ENCODE measurements at places on chromosomes 5 and 9.
A peak's percentile ranks its signal among the peaks of the same experiment; 100 is the strongest.

DNA sequence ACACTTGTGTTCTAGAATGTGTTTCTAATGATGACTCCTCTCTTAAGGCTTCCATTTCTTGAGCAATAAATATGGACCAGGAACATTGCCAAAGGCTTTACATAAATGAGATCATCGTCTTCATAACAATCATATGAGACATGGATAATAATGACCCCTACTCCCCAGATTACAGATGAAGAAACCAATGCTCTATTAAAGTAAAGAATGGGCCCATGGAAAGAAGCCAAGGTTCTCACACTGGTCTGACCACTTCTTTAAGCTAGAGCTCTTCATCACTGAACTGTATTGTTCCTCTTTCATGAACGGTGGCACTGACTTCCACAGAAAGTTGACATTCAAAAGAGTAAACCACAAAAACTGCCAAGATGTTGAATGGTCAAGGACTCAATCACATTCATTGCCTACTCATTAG, 65.3 kb downstream of the MARCHF3 start:
- DNase-seq = no peak

GRCh38 chr5:150146862-150147601, 8.6 kb downstream of the PDGFRB start:
- no peak for DNase-seq

DNA sequence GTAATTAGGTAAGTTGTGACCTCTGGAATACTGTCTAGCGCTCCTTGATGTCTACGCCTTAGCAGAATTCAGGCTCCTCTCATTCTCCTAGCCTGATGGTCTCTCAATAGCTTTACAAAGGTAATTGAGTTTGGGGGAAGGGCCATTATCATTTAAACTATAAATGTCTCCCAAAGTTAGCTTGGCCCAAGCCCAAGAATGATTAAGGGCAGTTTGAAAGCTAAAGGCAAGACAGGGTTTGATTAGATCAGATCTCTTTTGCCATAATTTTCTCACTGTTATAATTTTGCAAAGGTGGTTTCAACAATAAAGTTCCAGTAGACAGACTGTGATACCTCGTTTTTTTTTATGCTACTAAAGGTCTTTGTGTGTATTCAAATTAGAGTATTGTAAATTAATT, 3.7 kb upstream of the SLC30A5 start:
- DNase-seq = no peak

- no peak for DNase-seq
Observed at GRCh38 chr5:154487541-154487940, 9.5 kb upstream of the HAND1 start.

DNA sequence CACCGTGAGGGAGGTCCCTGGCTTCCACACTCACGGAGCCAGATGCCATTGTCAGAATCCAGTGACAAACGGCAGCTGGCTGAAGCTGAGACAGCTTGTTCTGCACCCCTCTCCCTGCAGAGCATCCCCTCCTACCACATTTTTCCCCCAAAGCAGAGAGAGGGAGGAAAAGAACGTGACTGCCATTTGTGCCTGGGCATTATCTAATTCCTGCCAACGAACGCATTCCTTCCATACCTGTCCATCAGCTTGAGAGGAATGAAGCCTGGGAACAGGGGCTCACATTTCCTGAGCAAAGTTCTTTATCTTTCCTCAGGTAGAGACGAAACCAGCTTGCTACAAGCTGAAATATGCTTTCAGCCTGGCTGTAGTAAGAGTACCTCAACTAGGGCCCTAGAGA, 175.4 kb downstream of the SLIT3 start:
- no peak for DNase-seq

- DNase-seq = no peak
Observed at GRCh38 chr5:54997081-54997480, 11.7 kb upstream of the ESM1 start.

GRCh38 chr5:38396766-38397165, 138.4 kb downstream of the EGFLAM start:
- DNase-seq = no peak

DNA sequence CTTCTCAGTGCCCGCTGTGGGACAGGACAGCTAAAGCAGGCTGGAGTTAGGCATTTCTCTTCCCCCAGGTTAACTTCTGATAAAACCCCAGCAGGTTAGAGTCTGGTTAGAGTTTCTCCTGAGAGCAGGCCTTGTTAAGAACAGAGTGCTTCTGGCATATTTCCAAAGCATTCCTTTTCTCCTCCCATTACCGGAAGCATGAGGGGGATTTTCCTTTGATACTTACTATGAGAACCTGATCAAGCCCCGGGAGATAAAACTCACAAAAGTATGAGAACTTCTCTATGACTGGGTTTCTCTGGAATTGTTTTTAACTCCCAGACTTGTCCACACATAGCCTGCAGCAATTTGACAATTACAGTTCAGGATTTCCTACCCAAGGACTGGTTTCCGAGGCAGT, 77.4 kb upstream of the MAST4 start:
- DNase-seq = no peak

DNA sequence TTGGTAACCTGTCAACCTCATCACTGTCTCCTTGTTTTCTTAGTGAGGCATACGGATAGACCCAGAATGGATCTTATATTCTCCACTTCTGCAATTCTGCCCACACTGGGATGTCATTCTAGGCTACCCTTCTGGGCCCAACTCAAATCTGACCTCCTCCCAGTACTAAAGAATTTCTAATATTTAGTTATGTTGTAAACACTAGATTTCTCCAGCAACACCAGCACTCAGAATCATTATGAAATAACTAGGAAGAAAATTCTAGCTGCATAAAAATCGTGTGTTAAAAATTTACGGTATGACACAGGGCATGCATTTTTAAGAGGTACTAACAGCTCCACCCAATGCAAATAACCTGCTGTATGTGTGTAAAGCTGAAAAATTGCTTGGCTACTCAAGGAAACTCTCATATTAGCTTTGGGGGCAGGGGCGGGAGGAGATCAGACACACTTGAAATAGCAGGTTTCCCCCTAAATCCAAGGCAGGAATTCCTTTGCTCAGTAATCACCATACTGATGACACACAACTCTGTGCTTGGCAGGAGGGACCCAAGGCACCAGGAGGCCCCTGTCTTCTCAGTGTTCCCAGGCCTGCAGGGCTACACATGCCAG, 27.3 kb downstream of the MACROH2A1 start:
- DNase-seq = no peak

- DNase-seq = no peak
Observed at GRCh38 chr5:150164211-150164980, 2.2 kb upstream of the CDX1 start.

GRCh38 chr5:152503206-152503605, 98.1 kb upstream of the NMUR2 start:
- no peak for DNase-seq

DNA sequence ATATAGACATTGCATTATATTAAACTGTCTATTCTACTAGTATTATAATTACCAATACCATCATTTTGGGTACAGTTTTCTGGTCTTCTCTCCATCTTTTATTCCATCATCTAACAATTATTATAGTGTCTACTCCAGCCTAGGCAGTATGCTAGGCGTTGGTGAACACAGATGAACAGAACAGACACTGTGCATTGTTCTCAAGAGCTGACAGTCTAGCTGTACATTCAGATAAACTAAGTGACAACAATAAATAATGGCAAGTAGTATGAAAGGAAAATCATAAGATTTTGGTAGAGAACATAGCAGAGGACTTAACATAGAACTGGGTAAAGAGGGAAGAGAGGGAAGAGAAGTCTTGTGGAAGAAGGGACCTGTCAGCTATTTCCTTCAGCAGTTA, 12.5 kb upstream of the SGCD start:
- no peak for DNase-seq

- no peak for DNase-seq
Observed at GRCh38 chr5:103525361-103525760, 37.2 kb downstream of the NUDT12 start.

GRCh38 chr9:98702340-98702739, 6.4 kb downstream of the GABBR2 start:
- DNase-seq = no peak

GRCh38 chr5:96384353-96384752, 48.7 kb downstream of the PCSK1 start:
- DNase-seq = no peak

GRCh38 chr9:37426846-37427245, 4.3 kb downstream of the GRHPR start:
- no peak for DNase-seq

DNA sequence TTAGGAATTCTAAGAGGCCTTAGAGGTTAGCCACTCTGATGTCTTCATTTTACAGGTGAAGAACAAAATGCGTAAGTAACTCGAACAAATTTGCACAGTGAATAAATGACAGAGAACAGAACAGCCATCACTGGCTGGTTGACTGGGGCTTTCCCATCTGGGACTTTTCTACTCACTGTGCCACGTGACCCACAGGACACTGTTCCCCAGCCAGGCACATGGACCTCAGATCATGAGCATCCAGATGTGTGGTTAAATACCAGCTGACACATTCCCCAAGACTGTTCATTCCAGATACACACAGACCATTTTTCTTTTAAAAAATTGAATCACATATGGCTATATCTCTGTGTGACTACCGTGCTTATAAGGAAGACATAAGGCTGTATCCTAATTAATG, 25.8 kb upstream of the MED10 start:
- no peak for DNase-seq

GRCh38 chr5:8577792-8578191, 708.8 kb downstream of the MTRR start:
- peak; percentile 21 for DNase-seq

DNA sequence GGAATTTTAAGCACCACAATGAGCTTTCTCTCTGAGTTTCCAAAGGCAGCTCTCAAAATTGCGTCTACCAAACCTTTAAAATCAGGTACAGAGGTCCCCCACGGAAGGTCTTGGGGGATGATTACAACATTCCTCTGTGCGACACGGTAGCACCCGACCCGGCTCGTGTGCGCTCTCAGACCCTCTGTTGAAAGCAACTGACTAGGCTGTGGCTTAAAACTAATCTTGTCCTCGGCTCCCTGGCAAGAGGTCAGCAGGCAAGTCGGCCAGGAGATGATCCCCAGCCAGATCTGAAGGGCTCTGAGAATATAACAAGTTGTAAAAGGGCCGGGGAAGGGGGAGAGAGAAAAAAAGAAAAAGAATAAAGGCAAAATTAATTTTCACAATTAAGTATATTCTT, 92.6 kb upstream of the LMX1B start:
- DNase-seq = no peak

DNA sequence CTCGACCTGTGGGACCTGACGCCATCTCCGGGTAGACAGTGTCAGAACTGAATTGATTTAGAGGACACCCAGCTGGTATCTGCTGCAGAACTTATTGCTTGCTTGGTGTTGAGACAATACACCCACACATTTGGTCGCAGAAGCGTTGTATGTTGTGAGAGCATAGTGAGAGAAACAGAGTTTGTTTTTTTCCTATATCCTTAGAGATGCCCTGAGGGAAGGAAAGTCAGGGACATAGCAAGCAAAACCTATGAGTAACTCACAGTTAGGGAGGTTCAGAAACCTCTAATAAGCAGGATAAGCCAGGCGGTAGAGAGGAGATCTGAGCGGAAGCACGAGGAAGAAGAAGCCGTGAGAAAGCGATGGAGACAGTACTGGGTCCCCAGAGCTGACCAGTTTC, 59.8 kb downstream of the PTCD2 start:
- no peak for DNase-seq

Measured in germinal center (tissue), 1 donor.